Activated CD8-positive, alpha-beta T cell treated with anti-CD3 and anti-CD28 coated beads for 36 hours (primary cell): ENCODE measurements at places on chromosomes 13 and 19. TPM values are rescaled to one million over a fixed set of nuclear protein-coding genes. Genes with fewer than 3 reads are reported as not detected.

GRCh38 chr13:41751277-41751676 is 209.6 kb downstream of the VWA8 start:
- DNase-seq: no peak

- DNase-seq: no peak
Measured at GRCh38 chr19:45354241-45354842, 13.8 kb downstream of the KLC3 start.

DNA sequence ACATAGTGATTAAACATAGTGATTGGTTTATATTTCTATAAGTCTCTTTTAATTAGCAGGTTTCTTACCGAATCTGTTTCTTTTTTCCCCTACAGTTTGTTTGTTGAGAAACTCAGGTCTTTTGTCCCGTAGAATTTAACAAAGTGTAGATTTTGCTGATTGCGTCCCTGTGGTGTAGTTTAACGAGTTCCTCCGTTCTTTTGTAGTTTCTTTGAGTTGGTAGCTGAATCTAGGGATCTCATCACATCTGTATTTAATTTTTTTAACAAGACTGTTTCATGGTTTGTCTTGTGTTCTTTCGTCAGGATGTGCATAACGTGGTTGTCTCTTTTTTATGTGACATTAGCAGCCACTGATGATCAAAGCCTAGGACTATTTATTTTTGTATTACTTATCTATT is 111.1 kb downstream of the AKAP11 start:
- DNase-seq: no peak

DNA sequence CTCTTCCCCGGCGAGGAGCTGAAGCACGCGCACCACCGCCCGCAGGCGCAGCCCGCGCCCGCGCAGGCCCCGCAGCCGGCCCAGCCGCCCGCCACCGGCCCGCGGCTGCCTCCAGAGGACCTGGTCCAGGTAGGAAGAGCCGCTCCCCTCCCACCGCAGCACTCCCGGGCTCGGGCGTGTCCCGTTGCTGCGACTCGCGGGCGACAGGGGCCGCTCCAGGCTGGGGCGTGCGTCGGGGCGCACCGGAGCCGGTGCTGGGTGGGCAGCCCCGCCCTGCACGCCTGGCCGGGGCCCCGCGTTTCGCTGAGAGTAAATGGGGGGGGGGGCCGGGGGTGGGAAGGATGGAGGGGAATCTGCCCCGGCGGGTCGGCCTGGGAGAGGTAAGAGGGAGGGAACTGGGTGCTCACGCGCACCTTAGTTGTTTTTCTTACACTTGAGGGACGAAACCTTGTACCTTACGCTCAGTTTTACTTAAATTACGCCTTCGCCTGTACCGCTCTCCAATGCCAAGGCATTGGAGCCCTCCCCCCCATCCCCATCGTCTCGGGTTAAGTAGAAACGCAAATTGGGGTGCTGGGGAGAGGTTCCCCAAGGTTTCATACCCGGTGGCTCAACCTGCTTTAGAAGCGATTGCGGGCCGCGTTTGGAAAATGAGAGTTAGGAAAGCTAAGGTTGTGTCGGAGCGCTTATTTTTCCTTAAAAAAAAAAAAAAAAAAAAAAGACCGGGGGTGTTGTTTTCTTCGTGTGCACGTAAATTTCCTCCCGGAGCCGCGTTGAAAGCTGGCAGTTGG is 850 bp downstream of the KLF5 start:
- DNase-seq: peak; percentile 31

The SSBP4 gene
- 102 TPM for total RNA-seq

The CDX2 gene
- not detected for total RNA-seq

DNA sequence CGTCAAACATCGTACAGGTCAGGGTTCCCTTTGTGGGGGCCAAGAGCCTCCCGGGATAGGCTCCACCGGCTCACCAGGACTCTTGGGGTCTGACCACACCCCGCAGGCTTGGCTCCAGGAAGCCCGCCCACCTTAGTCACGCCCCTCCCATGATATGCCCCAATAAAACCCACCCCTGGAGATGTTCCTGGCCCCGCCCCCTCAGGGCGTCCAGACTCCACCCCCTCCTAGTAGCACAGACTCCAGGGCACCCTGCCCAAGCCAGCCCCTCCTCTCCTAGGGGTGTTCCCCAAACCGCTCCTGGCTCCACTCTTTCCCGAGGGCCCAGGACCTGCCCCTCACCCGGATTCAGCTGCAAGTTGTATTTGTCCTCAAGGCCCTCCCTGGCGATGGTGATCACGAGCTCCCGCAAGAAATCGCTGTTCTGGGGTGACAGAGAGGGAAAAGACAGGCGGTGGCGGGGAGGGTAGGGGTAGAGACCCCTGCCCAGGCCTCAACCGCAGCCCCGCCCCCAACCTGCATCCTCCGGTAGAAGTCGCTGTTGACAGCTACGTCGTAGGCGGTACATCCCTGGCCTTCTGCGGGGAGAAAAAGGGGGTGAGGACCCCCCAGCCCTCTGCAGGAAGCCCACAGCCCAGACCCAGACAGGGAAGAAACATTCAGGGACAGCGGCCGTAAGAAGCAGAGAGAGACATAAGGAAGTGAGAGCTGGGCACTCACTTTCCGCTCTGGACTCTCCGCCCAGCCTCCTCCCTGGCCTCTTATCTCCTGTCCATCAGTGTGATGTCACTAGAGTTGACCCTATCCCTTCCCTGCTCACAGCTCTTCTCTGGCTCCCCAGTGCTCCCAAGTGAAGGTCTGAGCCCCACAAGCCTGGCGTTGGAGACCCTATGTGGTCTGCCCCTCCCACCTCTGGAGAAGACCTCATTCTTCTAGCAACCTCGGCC is 3.9 kb downstream of the PIH1D1 start:
- peak; percentile 71 for DNase-seq

- no peak for DNase-seq
Measured at GRCh38 chr19:3233831-3234230, 9.4 kb downstream of the CELF5 start.

DNA sequence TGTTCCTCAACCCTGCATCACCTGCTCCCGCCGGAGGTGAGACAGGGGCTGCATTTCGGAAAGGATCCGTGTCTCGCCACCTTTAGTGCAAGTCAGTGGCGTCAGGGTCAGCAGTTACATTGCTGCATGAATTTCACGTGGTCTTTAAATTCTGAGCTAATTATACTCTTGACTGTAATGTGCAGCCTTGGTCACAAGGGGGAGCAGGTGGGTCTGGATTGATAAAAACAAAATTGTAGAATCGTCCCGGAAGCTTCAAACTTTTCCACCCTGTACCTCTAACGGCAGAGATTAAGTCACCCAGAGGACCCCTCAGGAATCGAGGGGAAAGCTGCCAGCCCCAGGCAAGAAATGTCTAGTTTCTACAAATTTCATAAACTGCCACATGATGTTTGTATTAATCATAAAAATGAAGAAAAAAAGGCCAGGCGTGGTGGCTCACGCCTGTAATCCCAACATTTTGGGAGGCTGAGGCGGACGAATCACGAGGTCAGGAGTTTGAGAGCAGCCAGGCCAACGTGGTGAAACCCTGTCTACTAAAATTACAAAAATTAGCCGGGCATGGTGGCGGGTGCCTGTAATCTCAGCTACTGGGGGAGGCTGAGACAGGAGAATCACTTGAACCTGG is 20.2 kb downstream of the BBC3 start:
- peak; percentile 95 for DNase-seq

- DNase-seq: no peak
Measured at GRCh38 chr19:28170066-28170465, 1042.9 kb downstream of the UQCRFS1 start.

The WDR87 gene
- not detected for total RNA-seq

DNA sequence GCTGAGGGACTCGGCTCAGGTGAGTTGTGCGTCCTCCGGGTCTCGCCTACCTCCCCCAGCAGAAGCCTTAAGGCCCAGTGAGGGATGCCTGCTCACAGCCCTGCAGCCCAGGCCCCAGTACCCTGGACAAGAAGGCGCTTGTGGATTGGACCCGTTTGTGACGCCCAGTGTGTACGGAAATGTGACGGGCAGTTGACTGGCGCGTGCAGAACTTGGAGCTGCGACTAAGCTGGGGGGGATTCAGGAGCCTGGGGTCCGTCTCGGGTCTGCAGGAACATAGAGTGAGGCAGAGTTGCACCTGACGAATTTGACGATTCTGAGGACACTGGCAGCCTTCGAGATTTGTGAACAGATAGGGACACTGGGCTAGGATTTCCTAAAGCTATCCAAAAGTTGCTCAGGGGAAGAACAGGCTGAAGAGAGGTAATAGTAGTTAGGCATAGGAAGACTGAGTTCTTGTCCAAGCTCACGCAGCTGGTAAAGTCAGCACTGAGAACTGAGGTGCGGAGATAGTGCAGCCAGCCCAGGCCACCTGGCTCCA is 519 bp downstream of the ZNF551 start:
- no peak for DNase-seq

DNA sequence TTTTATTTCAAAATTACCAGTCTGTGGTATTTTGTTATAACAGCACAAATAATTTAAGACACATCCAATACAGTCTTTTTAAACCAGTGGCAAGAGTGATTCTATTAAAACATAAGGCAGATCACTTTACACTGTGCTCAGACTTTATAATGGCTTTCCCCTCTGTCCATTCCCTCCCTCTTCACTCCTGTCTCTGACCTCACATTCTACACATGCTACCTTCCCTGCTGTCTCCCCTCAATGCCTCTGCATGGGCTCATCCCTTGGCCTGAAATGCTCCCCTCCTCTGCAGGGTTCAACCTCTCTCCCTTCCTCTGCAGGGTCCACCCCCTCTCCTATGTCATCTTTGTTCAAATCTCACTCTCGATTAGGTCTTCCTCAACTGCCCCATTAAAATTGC is 170.8 kb downstream of the LHFPL6 start:
- DNase-seq: no peak

GRCh38 chr13:32385410-32385809 is 42.5 kb downstream of the N4BP2L1 start:
- DNase-seq: no peak

The ADGRE1 gene
- 1.2 TPM for total RNA-seq

DNA sequence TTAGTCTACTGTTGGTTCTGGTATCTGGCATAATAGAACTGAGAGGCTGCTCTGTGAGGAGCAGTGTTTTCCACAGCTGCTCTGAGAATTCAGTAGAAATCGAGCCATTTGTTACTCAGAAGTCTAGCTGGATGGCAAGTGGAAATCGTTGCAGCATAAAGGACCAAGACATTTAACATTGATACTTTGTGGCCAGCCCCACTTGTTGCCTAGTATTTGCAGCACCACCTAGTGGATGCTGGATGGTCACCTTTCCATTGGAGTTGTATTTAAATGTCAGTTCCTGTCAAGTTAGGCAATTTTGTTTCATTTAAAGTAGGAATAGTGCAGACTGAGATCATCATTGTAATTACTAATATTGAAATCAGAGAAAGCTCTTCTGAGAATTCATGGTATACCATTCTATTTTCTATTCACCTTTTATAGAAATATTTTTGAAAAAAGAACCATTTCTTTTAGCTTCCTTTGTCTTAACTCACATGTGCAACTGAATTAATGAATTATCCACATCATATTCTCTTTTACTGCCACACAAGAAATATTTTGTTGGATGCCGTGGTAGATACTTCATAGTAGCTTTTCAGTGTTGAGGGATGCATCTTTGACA is 64.6 kb downstream of the PDS5B start:
- DNase-seq: peak; percentile 82

GRCh38 chr19:38727868-38728660 is 16.2 kb downstream of the CAPN12 start:
- no peak for DNase-seq

GRCh38 chr13:28271056-28271840 is 132.9 kb downstream of the PAN3 start:
- DNase-seq: no peak

DNA sequence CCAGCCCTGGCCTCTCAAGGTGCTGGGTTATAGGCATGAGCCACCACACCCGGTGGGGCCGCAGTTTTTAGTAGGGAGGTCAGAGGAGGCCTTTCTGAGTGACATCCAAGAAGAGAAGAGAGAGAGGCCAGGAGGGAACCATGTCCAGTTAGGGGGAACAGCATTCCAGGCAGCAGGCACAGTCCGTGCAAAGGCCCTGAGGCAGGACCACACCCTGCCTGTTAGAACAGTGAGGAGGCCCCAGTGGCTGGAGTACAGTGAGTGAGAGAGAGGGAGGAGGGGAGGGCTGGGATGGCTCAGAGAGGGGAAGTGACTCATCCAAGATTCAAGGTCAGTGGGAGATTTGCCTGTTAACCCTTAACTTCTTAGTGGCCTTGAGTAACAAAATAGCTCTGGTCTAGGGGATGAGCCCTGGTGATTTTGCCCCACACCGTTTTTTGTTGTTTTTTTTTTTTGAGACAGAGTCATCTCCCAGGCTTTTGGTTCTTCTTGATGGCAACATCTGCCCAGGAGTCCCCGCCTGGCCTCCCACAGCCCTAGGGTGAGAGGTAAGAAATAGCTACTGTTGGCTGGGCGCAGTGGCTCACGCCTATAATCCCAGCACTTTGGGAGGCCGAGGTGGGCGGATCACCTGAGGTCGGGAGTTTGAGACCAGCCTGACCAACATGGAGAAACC is 2.7 kb upstream of the PLIN3 start:
- peak; percentile 61 for DNase-seq

GRCh38 chr19:10968527-10969135 is 7.8 kb downstream of the SMARCA4 start:
- no peak for DNase-seq

GRCh38 chr19:13234518-13234917 is 84.3 kb downstream of the IER2 start:
- DNase-seq: peak; percentile 87

DNA sequence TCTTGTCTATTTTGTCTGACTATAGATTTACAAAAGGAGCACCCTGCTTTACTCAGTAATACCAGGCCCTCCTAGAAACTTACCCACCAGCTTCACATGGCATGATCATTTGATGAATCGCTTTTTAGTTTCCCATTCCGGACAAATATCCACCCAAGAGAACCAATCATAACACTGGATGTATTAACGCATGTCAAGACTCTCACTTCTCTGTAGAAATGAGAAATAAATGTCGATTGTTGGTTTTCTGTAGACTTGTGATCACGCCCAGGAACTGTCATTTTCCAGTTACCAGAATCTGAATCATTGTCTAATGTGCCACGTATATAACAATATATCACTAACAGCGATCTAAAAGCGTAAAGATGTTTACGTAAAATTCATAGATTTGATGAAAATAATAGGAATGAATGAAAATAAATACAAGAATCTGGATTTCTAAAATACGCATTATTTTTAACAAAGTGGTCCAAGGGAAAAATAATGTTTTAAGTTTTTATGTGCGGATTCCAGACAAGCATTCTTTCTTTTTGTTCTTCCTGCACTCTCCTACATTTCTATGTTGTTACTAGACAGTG is 14.0 kb downstream of the CDX2 start:
- DNase-seq: no peak

DNA sequence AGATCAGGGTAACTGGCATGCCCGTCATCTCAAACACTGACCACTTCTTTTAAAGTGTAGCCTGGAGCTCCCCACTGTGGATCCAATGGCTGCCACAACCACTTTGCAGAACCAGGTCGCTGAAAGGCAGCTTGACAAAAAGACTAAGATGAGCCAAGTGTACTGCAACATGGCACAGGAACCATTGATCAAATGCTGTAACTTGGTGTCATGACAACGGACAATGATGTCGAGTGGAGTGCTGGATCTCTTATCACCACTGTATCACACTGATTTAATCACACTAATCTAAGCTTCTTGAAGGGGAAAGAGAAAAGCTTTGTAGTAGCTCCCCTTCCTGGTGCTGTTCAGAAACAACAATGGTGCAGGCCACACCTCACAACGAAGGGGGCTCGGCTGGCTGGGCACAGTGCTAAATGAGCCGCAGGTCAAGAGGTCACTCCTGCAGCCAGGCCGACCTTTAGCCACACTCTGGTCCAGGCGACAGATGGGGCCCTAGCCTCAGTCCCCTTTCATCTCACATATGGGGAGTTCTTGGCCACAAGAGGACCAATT is 2.2 kb upstream of the TNFRSF19 start:
- DNase-seq: no peak
